ENCODE measurements at places on chromosomes 4 and X.
A peak's percentile ranks its signal among the peaks of the same experiment; 100 is the strongest.

GRCh38 chrX:47247206-47247998, 14.6 kb downstream of the USP11 start:
- no peak for DNase-seq

GRCh38 chr4:123250843-123251242, 145.8 kb upstream of the SPRY1 start:
- no peak for DNase-seq

DNA sequence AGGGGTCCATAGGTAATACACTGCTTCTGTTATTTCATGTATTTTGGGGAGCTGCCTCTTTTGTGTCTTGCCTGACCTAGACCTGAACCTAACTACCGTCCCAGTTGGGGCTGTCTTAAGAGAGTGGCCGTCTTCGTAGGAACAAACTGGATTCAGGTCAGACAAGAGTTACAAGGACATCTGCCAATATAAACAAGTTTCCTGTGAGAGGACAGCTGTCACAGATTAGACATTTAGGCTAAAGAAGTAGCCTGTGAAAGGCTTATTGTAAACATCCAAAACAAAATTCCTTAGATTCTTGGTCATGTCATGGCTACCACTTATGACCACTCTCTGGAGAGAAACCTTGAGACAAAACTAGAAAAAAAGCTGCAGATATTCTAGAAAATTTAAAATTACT, 797.6 kb upstream of the AADAT start:
- no peak for DNase-seq

- no peak for DNase-seq
Observed at GRCh38 chrX:103910430-103910829, 52.0 kb upstream of the TMSB15B start.

DNA sequence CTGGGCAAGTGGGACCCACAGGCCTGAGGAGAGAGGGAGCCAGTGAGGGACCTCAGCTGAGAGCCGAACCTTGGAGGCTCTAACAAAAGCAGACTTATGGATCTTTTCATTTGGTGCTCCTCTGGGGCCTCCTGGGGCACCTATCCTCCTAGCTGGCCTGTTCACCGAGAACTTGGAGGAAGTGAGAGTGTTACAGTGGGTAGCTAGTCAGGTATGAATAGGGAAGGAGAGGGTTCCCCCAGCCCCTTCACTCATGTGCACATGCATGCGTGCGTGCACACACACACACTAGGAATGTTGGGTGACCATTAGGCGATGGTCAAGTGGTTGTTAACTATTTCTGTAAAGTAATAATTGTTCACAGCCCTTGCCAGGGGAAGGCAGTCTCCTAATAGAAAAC, 18.6 kb upstream of the TMEM185A start:
- no peak for DNase-seq

DNA sequence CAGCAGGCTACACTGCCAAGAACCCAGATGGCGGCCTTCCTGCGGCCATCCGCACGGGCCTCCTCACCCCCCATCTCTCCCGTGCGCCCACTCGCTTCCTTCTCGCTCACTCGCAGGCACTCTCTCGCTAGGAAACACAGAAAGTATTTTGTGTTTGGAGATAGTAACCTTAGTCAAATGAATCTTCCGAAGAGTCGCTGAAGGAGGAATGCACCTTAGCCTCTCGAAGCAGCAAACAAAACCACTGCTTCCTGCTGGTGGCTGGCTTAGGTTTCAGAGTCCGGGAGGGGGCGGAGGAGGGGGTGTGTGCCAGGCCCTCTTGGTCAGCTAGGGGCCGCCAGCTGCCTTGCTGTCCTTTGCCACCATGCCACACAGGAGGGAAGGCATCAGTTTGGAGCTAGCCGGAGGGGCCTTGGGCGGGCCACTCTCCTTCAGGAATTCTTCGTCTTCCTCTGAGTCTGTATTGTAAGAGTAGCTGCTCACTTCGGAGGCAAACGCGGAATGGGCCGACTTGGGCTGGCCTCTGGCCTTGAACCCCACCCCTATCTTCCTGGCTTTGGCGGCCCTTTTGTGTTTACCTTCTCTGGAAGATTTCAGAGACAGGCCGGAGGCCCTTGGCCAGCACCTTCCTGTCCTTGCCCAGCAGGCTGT, 73.2 kb upstream of the UCP1 start:
- DNase-seq, result no peak

DNA sequence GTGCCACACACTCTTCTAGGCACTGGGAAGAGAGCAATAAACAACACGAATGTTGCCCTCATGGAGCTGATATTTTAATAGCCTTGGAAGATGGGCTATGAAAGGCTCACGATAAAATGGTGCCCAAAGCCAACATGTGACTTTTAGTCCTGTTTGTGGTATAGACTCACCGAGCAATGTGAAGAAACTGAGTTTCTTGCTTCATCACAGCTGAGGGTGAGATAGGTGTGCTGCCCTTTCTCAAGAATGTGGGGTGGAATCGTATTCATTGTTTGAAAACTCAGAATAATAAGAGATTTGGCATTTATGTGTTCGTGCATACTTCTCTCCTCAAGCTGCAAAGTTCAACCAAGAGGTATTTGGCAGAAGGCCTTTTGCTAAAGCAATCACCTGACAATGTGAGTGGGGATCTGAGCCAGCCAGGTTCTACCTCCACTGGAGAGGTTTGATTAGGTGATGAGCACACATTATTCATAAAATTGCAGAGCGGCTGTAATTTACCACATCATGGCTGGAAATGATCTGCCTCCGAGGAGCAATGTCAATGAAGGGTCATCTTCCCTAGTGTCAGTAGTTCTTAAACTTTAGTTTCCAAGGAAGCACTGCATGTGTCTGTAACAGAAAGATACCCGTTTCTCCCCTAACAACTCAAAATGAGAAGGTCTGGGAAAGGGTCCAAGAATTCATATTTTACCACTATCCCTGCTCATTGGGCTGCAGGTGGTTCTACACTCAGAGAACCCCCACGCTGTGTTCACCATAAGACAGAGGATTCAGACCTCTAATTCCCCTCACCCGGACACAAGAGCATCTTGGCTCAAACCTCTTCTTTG, 41.9 kb upstream of the CBR4 start:
- no peak for DNase-seq

- no peak for DNase-seq
Observed at GRCh38 chrX:24149351-24150050, at the start of gene ZFX. Gene ZFX (plus strand): TSS chrX:24149729. CDS start chrX:24172743, 23,014 bp downstream.

- DNase-seq, result no peak
Observed at GRCh38 chr4:23779839-23780238, 110.0 kb downstream of the PPARGC1A start.

GRCh38 chr4:73341454-73341853, 62.6 kb upstream of the ALB start:
- no peak for DNase-seq

DNA sequence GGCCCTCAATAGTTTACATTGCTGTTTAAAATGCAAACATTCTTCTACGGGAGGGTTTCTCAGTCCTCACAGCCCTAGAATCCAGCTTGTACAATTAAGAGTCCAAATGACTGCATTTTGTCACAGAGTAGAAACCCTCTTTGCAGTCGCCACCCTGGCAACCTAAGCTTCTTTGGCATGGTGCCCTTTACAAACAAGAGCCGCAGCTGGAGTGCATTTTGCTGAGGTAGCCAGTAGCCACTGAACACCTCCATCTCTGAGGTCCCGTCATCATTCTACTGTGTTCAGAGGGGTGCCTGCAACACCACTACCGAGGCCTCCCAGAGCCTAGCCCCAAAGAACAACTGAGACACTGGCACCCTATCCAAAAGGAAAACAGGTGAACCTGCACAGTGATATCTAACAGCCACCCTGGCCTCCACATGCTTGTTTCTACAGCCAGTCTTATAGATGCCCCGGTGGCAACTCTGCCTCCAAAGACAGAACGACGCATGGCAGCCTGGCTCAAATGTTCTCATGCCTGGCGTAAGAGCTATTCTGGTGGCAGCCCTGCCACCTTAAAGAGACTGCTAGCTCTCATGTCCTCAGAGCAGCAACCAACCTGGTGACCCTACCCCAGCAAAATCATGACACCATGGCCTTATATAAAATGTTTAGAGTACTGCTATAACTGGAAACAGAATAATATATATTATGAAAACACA, 801.9 kb downstream of the TECRL start:
- no peak for DNase-seq

DNA sequence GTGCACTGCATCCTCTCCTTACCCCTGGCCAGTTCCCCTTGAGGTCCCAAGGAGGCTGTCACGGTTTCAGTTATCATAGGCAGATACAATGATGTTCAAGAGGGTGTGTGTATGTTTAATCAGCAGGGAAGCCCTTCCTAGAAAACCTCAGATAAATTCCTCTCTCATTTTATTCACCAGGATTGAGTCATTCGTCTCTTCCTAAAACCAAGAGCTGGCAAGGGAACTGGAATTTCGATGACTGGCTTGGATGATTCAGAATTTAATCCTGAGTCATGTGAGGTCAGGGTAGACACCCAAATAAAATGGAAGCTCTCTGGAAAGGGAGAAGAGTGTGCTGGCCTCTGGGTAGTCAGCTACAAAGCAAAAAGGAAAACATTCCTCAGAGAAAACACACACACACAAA, 106.2 kb upstream of the RAPGEF2 start:
- no peak for DNase-seq

GRCh38 chrX:22634751-22635150, 362.0 kb downstream of the CBLL2 start:
- no peak for DNase-seq

GRCh38 chrX:144791298-144791697, 456.0 kb upstream of the SPANXN1 start:
- no peak for DNase-seq

DNA sequence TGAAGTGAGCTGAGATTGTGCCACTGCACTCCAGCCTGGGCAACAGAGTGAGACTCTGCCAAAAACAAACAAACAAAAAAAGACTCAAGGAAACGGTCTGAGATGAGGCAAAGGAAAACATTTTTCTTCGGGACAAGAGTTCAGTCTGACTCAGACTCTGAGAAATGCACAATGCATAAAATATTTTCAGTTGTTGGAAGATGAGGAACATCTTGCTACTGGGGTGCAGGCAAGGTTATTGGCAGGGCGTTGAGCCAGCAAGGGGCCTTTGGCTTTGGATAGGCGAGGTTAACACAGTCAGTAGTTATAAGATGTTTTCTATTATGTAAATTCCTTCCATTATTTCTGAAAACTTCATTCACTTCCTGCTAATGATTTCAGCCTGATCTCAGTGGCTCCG, 96.1 kb upstream of the VCX start:
- DNase-seq, result no peak

DNA sequence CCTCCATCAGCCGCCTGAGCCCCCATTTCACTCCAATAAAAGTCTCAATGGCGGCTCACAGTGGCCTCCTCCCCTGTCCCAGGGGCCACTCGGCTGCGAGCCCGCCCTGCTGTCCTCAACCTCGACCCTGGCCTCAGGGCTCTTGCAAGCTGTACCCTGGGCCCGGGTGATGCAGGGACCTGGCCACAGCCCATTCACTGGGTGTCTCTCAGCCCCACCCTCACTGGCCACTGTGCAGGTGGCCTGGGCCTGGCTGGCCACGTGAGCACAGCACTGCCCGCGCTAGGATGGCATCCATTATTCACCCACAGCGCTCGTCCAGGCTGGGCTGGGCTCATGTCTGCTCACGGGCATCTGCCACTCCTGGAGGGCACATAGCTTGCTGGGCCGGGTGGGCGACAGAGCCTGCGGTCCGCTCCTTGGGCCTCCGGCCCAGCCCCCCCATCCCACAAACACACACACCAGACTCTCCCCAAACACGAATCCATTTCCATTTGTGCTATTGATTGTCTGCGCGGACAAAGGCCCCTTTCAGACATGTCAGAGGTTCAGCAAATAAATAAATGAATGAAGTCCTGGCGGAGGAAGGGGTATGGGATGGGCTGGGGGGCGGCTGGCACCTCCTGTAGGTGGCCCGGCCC, 16.5 kb upstream of the FGFR3 start:
- DNase-seq, result no peak

GRCh38 chrX:1246816-1247215, 21.8 kb upstream of the CSF2RA start:
- DNase-seq, result peak; percentile 72

DNA sequence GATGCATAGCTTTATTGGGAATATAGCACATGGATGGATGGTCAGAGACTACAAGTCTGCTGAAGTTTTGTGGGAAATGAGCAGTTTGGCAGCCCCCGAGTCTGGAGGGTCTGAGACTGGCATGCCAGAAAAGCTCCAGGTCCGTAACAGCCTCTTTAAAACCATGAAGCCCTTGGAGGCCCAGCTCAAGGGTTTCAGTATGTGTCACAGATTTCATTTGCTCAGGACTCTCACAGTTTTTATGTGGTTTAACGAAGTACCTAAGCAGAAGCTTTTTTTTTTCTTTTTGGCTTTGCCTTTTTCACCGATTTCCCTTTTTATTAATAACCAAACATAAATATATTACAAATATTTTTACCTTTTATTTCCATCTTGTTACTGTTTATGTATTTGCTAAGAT, 30.6 kb upstream of the TMEM184C start:
- no peak for DNase-seq

- DNase-seq, result no peak
Observed at GRCh38 chrX:47623540-47624027, 3.9 kb upstream of the SYN1 start.

DNA sequence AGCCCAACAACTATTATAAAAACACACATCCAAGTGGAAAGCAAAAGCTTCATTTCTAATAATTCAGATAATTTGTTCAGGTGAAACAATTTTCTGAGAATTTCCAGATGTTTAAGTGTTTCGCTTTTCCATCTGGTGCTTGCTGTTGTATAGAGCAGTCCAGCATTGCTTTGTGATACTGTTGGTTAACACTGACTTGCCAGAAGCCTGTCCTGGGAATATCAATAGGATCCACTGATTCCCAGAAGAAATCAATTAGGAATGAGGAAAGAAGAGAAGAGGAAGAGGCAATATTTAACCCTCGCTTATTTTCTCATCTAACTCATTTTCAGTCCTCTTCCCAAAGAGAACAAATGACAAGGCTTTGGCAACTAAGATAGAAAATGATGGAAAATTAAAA, 94.9 kb upstream of the DDIT4L start:
- no peak for DNase-seq

DNA sequence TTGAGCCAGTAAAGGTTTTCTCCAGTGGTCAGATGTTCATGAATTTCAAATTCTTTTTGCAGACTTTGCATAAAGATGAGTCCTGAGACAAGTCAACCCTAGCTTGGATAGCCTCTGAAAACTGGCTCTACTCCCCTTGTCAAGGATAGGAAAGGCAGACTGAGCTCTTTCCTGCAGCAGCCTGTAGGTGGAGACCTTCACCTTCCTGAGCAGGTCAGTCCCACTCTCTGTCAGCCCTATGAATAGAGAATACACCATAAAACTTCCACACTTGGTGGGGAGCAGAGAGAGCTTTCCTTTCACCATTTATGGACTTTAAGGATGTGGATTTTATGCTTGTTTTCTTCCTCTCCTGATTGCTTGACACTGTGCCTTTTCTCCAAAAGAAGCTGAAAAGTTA, 41.9 kb downstream of the PCDH19 start:
- DNase-seq, result no peak

DNA sequence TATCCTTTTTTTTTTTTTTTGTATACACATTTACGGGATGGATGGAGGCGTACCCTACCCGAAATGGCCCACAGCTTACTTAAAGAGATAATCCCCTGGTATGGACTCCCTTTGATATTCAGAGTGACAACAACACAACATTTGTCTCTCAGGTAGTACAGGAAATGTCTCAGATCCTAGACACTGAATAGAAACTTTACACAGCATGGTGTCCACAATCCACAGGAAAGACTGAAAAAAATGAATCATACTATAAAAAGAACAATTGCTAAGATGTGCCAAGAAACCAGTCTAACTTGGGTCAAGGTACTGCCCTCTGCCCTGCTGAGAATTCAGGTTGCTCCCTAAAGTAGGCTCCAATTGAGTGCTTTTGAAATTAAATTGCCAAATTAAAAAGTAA, 100.8 kb upstream of the LANCL3 start:
- DNase-seq, result no peak

- no peak for DNase-seq
Observed at GRCh38 chr4:18571301-18571761, 549.8 kb upstream of the LCORL start.

- no peak for DNase-seq
Observed at GRCh38 chr4:175824076-175824475, 12.0 kb upstream of the GPM6A start.

All from KG1 (cell line).